ENCODE measurements at places on chromosomes 1 and 21. TPM values are rescaled to one million over a fixed set of nuclear protein-coding genes. Genes with fewer than 3 reads are reported as not detected.

DNA sequence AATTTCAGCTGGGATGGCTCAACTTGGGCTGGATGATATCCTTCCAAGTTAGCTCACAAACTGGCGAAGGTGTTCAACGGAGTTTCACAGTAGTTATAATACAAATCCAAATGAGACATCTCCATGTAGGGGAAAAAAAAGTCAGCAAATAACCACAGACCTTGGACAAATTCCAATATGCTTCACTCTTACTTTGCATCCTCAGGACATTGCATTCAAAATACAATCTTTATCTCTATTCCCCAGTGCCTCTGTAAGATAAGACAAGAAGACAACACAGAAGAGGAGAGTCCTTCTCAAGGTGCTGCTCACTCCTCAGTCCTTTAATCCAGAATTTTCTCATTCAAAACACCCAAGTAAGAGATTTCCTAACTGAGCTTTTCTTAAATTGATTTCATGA, 1797.7 kb downstream of the MRPL39 start:
- no peak for DNase-seq

- no peak for DNase-seq
These were observed 170.7 kb upstream of the IRF2BP2 start for GRCh38 chr1:234780531-234781162.

- no peak for DNase-seq
These were observed 8.3 kb upstream of the ZNF669 start for GRCh38 chr1:247112479-247112781.

PROX1 gene
- total RNA-seq = under 0.01 TPM

Measured in bronchial epithelial cell (primary cell).